Tongue (tissue), 3 donors: ENCODE measurements at places on chromosomes 1 and 21.

DNA sequence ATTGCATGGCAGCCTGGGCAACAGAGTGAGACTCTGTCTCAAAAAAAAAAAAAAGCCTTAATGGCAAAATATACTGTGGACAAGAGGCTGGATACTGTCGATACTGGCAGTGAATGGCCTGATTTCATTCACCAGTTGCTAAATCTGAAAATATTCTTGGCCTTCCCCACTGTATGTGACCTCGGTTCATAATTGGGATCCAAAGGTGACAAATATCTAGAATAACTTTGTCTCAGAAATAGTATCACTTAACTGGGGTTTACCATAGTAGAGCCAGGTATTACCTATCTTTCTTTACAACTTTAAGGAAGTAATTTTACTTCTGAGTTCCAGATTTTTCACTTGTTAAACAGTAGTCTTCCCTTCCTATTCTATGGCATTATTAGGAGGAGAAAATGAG lies 8.4 kb downstream of the MTF2 start:
- no peak for DNase-seq

- no peak for DNase-seq
These were observed 35.6 kb downstream of the ST7L start for GRCh38 chr1:112583366-112583765.

- no peak for DNase-seq
These were observed 95.6 kb upstream of the BCAR3 start for GRCh38 chr1:93777255-93777654.

GRCh38 chr1:14662116-14662515 lies 63.6 kb downstream of the KAZN start:
- no peak for DNase-seq

DNA sequence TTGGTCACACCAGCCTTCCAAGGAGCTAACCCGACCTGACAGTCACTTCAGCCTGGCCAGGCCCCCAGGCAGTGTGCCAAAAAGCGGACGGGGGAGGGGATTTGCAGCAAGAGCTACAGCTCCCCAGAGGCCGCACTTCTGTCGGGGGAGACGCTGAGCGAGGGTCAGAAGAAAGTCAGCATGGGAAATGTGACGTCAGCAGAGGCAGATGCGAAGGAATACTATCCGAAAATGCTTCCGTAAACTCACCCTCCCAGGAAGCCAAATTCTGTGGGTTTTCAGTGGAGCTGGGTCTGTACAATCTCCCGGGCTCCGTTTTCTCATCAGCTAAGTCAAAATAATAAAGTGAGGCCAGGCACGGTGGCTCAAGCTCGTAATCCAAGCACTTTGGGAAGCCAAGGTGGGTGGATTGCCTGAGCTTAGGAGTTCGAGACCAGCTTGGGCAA lies 28.5 kb upstream of the ECE1 start:
- peak; percentile 85 for DNase-seq

GRCh38 chr1:242147096-242147976 lies 148.4 kb upstream of the MAP1LC3C start:
- no peak for DNase-seq

DNA sequence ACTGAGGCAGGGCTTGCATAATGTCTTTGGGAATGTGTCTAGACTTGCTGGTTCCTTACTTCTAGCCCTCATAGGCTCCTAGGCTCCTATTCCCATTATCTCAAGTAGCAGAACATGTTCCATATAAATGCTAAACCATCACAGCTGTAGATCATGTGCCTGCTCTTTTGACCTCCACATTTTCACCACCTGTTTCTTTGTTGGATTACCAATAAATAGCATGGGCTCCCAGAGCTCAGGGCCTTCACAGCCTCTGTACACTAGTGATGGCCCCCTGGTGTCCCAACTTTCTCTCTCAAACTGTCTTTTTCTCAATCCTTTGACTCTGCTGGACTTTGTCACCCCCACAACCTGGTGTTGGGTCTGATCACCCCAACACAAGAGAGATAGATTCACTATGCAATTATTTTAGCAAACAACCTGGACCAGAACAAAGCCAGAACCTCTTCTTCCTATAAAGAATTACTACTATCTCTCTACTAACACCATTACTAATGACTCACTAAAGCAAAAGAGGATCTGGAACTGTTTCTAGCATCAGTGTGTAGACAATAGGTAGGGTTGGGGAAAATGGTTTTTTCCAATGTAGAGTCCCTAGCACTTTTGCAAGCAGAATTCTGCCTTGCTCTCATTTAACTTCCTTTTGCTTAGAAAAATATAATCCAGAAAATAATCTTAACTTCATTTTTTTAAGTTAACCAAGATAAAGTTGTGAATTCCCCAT lies 51.7 kb downstream of the WLS start:
- no peak for DNase-seq

GRCh38 chr1:90534663-90535295 lies 182.3 kb downstream of the BARHL2 start:
- no peak for DNase-seq

- peak; percentile 83 for DNase-seq
These were observed 414 bp downstream of the TMEM51 start for GRCh38 chr1:15153842-15154479.

GRCh38 chr1:233105225-233105624 lies 154.8 kb downstream of the NTPCR start:
- DNase-seq = no peak

GRCh38 chr1:32784817-32785216 lies 32.3 kb downstream of the YARS1 start:
- no peak for DNase-seq

- DNase-seq = peak; percentile 70
These were observed 1.3 kb downstream of the NADK start for GRCh38 chr1:1776672-1777582.

- no peak for DNase-seq
These were observed 177.8 kb downstream of the ETS2 start for GRCh38 chr21:38983560-38983959.

DNA sequence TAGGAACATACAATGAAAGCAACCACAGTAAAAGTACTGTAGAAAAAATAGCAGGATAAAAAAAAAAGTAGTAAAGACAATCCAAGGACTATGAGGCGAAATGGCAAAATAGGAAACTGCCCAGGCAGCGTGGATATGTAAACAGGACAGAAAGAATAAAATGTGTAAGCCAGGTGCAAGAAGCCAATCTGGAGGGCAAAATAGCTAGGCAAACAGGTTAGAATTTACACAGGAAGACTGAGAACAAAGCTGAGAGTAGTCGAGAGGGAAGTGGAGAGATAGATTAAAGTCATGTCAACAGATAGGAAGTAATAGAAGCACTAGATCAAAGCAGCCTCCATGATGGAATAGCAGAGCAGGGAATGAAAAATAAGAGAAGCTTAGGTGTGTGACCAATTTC lies 124.2 kb upstream of the B3GALT2 start:
- peak; percentile 1 for DNase-seq

DNA sequence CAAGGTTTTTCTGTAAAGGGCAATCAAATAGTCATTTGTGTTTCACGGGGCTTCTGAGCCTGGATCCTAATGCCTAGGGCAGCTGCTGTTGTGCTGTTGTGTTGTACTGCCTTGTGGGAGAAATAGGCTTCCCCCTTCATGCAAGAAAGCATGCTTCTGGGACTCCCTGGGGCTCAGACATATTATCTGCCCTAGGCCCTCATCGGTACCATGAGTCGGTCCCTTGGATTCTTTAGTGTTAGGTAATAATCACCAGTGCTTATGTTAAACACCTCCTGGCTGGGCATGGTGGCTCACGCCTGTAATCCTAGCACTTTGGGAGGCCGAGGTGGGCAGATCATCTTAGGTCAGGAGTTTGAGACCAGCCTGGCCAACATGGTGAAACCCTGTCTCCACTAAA lies 245.9 kb downstream of the TNR start:
- no peak for DNase-seq

- DNase-seq = no peak
These were observed 213.6 kb upstream of the ESRRG start for GRCh38 chr1:216936779-216937178.

- no peak for DNase-seq
These were observed 6.5 kb upstream of the TNFSF4 start for GRCh38 chr1:173213665-173214064.

GRCh38 chr1:244080343-244080929 lies 29.4 kb downstream of the ZBTB18 start:
- DNase-seq = no peak

GRCh38 chr21:31011412-31011811 lies 26.9 kb downstream of the KRTAP19-8 start:
- DNase-seq = no peak

GRCh38 chr1:197850042-197850441 lies 52.4 kb upstream of the C1orf53 start:
- no peak for DNase-seq

DNA sequence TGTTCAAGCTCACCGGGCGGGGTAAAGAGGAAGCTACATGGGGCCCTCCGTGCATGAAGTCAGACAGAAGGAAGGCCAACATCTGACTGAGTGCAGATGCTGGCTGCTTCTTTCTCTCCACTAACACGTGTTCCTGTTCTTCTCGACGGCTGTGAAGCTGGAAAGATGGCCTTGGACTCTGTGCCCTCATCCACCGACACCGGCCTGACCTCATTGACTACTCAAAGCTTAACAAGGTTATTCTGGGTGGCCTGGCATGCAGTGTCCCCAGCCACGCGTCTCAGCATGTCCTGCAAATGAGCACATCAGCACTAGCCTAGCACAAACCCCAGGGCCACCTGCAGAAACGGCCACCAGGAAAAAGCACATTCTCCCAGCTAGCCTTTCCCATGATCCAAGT lies 41.2 kb downstream of the ACTN2 start:
- no peak for DNase-seq

GRCh38 chr1:64242895-64243756 lies 39.7 kb downstream of the UBE2U start:
- peak; percentile 58 for DNase-seq

- peak; percentile 29 for DNase-seq
These were observed 11.9 kb downstream of the SH2D2A start for GRCh38 chr1:156804572-156805243.

DNA sequence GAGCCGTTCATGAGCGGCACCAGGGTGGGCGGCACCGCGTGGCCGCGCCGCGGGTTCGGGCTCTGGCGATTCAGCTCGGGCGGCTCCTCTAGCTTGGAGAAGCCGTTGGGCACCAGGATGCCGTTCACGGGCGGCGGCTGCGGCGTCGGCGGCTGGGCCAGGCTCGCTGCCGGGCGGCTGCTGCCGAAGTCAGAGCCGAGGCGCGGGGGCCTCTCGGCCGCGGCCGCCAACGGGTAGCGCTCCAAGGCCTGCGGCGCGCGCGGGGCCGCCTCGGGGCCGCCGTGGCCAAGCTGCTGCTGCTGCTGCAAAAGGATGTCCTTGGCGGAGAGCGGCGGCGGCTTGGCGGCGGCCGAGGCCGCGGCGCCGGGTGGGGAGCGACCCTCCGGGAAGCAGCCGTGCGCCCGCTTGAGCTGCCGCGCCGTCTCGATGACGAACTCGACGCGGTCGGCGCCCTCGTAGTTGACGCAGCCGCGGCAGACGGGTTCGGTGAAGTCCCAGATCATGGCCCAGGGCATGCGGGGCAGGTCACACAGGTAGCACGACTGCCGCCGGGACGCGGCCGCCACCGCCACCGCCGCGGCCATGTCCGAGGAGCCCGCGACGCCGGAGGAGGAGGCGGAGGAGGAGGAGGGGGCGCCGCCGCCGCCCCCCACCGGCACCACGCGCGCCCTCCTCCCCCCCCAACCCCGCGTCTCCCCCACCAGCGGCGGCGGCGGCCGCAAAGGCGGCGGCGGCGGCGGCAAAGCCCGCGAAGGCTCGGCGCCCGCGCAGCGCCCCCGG lies 877 bp downstream of the IRF2BP2 start:
- DNase-seq = peak; percentile 62

DNA sequence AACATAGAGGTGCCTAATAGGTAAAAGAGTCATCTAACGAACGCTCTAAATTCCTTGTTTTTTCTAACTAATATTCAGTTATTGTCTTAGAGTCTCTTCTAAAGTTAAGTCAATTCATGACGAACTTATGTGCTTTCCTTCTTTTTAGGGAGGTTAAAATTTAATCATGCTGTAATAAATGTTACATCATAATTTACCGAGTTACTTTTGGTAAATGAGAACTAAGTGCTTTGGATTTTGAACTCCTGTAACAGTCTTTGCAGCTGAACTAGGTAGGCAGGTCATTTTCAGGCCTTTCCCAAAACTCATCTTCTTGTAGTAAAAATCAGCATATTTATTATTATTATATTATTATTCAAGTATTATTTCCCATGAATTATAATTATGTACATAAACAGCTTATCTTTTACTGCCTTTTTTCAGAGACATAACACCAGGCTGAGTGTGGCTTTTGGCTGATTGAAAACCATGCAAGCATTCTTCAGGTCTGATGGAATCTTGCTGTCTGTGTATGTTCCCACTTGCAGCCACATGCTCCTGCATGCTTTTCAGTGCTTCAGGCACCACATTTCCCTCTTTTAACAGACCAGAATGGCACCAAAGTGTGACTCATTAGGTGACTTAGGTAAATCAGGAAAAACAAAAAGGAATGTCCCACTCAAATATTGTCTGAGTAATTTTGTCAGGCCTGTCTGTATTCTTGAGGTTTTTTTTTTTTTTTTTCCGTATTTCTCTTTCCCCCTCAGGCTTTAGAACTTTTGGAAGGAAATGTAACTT lies 81.0 kb upstream of the CD55 start:
- DNase-seq = peak; percentile 36

DNA sequence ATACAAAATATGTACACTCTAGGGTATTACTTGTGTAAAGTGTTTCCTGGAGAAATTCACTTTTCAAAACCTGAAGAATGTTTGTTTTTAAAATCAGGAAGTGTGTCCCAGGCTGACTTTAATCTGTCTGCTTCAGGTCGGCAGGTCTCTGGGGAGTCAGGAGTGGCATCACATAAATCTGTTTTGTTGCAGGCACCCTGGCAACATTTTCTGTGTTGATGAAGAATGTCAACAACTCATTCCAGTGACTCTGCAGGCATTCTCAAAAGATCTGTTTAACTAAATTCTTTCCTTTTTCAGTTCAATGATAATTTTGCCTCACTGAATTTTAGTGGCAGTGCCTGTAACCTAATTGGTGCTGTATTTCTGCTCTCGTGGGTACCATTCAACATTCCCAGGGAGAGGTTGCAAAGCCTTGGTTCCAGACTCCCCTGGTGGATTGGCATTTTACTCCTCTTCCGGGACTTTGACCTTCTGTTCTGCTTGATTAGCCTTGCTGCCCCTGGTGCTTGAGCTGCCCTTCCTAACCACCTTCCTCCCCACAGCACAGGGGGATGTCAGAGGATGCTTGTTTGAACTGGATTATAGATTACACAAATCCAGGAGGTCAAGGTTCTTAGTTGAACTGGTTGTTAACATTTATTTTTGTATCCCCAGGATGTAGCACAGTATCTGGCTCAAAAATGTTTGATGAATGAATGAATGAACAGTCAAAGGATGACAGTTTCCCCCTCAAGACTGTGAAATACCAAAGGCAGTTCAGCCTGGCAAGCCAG lies 55.4 kb upstream of the LPGAT1 start:
- no peak for DNase-seq

DNA sequence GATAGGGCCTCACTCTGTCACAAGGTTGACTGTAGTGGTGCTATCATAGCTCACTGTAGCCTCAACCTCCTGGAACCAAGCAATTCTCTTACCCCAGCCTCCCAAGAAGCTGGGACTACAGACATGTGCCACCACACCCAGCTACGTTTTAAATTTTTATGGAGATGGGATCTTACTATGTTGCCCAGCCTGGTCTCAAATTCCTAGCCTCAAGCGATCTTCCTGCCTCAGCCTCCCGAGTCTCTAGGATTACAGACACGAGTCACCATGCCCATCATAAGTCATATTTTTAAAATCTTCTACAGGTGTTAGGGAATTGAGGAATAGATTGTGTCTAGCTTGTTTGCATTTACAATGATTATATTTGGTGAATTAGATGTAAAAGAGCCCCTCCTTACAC lies 127.0 kb downstream of the CCDC185 start:
- DNase-seq = no peak

- no peak for DNase-seq
These were observed 10.6 kb upstream of the OR2M2 start for GRCh38 chr1:248164031-248164430.
